ENCODE measurements at places on chromosomes 6 and 20.

DNA sequence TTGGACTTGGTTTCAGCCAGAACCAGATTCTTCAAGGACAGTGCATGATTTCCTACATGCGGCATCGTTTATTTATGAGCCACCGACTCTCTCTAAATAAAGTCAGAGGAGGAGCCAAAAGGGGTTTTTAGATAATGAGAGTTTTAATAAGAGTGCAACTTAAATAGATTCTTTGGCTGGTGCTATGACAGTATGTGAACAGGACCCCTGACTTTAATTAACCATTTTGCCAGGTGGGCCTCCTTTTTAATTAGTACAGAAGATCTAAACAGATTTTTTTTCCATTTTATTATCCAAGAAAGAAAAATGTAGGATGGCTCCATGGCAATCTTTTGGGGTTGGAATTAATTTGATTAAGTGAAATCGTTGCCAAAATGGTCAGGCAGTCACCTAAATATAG lies 74.8 kb upstream of the INSM1 start:
- no peak for DNase-seq

DNA sequence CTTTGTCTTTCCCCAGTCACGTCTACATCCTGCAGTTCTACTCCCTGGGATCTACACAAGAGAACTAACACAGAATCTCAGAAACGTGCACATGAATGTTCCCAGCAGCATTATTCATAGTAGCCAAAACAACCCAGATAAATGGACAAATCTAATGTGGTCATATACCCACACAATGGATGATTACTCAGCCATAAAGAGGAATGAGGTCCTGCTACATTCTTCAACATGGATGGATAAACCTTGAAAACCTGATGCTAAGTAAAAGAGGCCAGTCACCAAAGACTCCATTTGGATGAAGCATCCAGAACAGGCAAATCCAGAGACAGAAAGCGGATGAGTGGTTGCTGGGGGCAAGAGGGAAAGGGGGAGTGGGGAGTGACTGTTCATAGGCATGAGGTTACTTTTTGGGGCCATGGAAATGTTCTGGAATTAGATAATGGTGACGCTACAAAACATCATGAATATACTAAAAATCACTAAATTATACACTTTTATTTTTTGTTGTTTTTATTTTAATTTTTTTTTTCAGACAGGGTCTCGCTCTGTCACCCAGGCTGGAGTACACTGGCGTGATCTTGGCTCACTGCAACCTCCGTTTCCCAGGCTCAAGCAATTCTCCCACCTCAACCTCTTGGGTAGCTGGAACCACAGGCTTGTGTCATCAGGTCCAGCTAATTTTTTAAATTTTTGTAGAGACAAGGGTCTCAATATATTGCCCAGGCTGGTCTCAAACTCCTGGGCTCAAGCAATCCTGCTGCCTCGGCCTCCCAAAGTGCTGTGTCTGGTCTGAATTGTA lies 50.8 kb upstream of the DSN1 start:
- DNase-seq: no peak

GRCh38 chr6:77292564-77293546 lies 170.4 kb downstream of the HTR1B start:
- no peak for DNase-seq

- no peak for DNase-seq
These were observed 27.6 kb downstream of the TREML4 start for GRCh38 chr6:41255638-41256246.

Data from GDM1 (cell line).